ENCODE measurements at places on chromosomes 3 and 15. TPM values are rescaled to one million over a fixed set of nuclear protein-coding genes. Genes with fewer than 3 reads are reported as not detected.

- DNase-seq: no peak
Measured at GRCh38 chr3:140062461-140062860, 127.5 kb downstream of the CLSTN2 start.

GRCh38 chr3:136535906-136536305 is 216.3 kb downstream of the STAG1 start:
- DNase-seq: no peak

P2RY14 gene
- polyA plus RNA-seq: 0.90 TPM

MRPL3 gene
- 133 TPM for polyA plus RNA-seq

ZNF609 gene
- polyA plus RNA-seq: 36.8 TPM

- DNase-seq: no peak
Measured at GRCh38 chr3:59006634-59007517, 42.9 kb downstream of the CFAP20DC start.

APBA2 gene
- polyA plus RNA-seq: 12.2 TPM

- no peak for DNase-seq
Measured at GRCh38 chr3:52920841-52921240, 23.5 kb upstream of the STIMATE start.

DNA sequence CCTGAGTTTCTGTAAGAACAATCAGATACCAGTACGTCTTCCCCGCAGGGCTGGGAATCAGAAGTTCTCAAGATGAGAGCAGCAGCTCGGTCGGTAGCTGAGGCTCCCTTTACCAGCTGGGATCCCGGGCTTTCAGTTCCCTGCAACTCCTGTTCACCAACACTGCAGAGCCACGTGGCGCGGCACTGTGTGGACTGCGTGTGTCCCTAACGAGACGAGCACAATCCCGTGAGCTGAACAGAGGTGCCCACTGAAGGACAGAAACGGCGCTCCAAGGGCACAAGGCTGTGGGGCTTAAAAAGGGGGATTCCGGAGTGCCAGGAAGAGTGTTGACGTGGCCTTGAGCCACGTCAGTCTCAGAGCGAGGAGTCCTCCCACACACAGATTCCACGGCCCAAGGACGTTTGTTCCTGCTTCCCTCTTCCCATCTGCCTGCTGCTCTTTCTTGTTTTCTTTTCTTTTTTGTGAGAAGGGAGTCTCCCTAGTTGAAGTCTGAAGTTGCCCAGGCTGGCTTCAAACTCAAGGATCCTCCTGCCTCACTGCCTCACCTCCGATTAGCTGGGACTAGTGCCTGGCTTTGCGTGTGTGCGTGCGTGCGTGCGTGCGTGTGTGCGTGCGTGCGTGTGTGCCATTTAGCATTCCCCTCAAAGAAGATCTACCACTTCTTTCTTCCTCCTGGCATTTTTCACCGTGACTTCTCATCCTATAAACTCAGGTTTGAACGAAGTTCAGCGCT is 37.1 kb upstream of the RPL35A start:
- no peak for DNase-seq
